ENCODE measurements at places on chromosomes 2 and 18.

DNA sequence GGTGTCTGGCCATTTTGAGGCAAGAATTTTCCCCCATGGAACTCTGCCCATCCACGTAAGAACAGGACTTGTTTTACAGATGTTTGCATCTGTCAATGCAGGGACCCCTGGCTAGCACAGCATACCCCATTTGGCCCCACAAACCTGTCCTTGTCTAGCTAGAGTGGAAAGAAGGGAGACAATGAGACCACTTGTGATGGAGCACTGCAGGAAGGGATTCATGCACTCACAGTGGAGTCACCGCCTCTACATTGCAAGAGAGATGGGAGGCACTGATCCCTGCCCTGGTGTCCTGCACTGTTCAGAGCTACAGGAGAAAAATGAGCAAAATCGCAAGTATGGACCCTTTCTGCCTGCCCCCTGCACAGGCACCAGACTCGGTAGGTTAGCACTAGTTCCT is 32.5 kb downstream of the NPAS2 start:
- no peak for DNase-seq

DNA sequence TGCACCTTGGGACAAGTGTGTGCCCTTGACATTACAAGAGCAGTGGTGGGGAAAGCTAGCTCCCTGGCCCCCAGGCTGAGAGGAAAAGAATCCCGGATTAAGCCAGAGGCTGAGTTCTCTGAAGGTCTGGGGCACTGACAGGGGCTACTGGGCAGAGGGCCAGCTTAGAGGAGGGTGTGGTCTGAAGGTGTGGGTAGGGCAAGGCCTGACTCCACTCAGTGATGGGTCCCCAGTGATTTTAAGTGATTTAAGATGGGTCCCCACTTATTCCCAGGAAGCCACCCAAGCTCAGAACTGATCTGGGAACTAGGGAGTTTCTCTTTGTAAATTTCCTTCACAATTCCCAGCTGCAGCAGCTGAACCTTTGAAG is 8.8 kb downstream of the TMEM37 start:
- no peak for DNase-seq

GRCh38 chr18:67726882-67727281 is 210.4 kb upstream of the DSEL start:
- DNase-seq: no peak

GRCh38 chr2:238985041-238985729 is 137.3 kb downstream of the TWIST2 start:
- DNase-seq: no peak

GRCh38 chr2:46024146-46024779 is 272.9 kb upstream of the EPAS1 start:
- no peak for DNase-seq

DNA sequence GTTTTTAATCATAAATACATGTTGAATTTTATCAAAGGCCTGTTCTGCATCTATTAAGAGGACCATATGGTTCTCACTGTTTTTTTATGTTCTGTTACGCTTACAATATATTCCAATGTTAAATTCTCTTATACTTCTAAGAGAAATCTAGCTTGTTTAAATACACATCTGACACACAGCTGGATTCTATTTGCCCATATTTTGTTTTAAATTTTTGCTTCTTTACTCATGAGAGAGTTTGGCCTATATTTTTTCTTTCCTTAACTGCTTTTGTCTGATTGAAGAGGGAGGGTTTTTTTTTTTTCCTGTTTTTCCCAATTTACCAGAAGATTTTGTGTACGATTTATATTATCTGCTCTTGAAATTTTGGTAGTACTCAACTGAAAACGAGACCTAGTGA is 34.9 kb downstream of the RNF144A start:
- DNase-seq: peak; percentile 64

- DNase-seq: no peak
Measured at GRCh38 chr2:112239862-112240261, 15.0 kb downstream of the ZC3H8 start.

- no peak for DNase-seq
Measured at GRCh38 chr2:95158441-95158840, 1.2 kb downstream of the ZNF514 start.

GRCh38 chr2:213238753-213239495 is 45.3 kb upstream of the SPAG16 start:
- DNase-seq: peak; percentile 97

- no peak for DNase-seq
Measured at GRCh38 chr18:62354151-62354550, 29.0 kb downstream of the TNFRSF11A start.

DNA sequence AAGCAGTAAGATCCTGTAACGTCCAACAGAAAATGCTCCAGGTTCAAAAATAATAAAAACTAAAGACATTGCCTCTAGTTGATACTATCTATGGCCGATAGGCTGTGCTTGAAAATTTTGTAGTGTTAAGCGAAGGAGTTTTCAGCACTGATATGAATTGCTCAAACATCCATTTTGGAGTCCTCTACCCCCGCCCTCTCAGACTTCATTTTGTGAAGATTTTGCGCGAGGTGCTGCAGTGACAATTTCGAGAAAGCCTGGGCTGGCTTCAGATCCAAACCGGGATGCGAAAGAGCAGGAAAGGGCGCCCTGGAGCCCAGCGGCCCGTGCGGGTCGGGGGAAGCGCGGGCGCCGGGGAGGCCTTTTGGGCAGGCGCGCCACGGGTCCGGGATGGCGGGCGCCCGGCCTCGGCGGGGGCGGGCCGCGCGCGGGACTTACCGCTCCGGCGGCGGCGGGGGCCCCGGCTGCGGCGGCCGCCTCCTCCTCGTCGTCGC is 1.8 kb downstream of the SP3 start:
- peak; percentile 78 for DNase-seq

- peak; percentile 16 for DNase-seq
Measured at GRCh38 chr2:161036926-161037325, 123.3 kb upstream of the TANK start.

GRCh38 chr2:205712508-205712907 is 30.2 kb downstream of the NRP2 start:
- peak; percentile 82 for DNase-seq

- DNase-seq: no peak
Measured at GRCh38 chr2:223601018-223601417, 1.1 kb downstream of the SCG2 start.

GRCh38 chr2:233915128-233915527 is 2.0 kb upstream of the TRPM8 start:
- DNase-seq: no peak

GRCh38 chr2:241836292-241836691 is 22.4 kb downstream of the PDCD1 start:
- no peak for DNase-seq

DNA sequence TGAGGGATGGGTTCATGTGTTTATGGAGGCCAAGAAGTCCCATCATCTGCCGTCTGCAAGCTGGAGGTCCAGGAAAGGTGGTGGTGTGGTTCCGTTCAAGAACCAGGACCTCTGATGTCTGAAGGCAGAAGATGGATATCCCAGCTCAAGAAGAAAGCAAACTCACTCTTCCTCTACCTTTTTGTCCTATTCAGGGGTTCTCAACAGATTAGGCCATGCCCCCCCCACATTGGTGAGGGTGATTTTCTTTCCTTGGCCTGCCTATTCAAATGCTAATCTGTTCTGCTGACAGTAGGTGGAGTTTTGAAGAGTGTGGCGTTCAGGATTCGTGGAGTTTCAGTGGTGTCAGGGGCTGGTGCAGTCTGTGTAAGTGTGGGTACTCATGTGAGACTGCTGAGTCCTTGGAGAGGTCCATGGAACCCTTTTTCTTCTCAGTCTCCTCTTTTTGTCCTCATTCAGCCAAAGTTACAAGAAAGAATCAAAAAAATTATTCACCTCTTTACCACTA is 5.9 kb downstream of the MSL3B start:
- DNase-seq: no peak

DNA sequence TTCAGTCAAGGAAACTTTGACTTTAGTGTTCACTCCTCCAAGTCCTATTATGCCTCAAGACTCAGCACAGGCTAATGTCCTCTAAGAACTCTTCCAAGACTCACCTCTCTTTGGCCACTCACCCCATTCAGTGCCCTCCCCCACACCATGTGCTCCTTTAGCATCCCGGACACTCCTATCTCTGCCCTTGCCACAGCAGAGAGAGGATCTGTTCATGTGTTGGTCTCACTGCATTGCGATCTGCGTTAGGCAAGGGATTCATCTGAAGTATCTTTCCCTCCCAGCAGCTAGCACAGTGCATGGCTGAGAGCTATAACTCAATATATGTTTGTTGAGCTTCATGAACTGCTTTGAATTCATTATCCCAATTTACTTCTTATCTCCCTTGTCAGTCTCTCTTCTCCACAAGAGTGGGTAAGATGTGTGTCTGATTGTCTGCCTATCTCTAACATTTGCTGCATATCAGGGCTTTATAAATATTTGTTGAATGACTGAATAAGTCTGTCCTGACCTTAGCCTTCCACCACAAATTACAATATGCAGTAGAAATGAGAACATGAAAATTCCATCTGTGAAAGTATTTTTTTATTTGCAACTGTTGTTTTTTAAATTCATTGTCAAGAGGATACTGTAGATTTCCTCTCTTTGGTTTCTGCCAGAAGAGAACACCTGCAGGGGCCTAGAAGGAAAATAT is 179.9 kb upstream of the NCKAP5 start:
- DNase-seq: peak; percentile 44

GRCh38 chr2:36197181-36197971 is 158.2 kb upstream of the CRIM1 start:
- DNase-seq: no peak

- peak; percentile 90 for DNase-seq
Measured at GRCh38 chr2:181354626-181355025, 102.6 kb upstream of the ITGA4 start.

DNA sequence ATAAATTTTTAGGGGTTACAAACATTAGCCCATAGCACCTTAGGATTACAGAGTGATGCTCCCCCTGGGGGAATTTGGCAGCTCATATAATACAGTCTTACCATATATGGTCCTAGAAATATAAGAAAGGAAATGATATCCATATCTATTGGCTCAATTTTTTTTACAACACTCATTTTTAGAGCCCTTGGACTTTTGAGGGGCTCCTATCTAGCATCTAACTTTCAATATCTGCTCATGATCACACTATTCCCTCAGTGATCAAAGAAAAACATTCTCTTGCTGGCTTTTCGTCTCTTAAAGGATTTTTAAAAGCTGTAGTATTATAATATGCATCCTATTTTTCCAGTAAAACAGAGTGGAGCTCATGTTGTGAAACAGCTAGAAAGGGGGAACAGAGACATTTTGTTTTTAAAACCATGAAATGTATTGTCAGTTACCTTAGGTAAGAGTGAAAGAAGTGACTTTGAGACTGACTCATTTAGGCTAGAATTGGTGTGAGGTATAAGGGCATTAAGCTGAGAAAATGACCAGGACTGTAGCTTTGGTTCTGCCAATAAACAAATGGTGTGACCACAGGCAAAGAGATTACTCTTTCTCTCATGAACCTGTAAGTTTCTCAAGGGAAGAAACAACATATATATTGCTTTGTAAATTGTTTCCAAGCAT is 65.8 kb downstream of the ALPK2 start:
- DNase-seq: no peak

DNA sequence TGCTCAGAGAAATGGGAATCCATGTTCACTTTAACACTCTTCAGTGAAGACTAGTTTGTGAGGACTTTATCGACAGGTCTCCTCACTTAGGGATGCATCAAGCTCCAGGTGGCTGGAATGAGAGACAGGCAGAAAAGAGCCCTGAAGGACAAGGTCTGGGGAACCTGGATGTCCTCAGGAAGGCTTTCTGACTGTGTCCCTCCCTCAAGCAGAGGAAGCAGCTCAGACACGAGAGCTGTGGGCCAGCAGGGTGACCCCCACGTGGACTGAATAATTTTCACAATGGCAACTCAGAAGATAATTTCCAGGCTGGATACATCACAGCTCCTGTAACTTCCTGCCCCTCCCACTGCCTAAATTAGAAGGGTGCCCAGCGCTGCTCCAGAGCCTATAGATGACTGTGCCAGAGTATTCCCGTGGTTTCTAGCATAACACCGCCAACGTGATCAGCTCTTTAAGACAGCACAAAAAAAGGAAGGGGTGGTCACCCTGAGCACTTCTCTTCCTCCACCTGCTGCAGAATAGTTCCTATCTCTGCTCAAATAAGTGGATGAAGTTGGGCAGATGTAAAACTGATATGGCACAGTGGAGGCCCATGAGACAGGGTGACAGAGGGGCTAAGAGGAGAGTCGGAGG is 25.7 kb upstream of the NCK2 start:
- DNase-seq: no peak

DNA sequence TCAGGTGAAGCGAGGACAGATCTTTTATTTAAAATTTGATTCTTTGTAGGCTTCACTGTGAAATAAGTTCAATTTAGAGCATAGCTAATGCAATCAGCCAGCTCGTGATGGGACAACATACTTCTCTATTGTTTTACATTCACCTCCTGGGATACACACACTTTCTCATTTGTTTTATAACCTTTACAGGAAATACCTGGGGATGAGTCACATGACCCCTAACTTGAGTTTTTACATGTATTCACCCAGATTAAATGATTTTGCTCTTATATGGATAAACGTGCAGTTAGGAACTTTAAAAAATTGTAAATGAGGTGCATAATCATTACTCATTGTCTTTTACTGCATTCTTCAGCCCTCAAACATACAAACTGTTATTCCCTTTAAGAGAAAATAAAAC is 152.1 kb downstream of the NEDD4L start:
- DNase-seq: peak; percentile 33

- peak; percentile 84 for DNase-seq
Measured at GRCh38 chr2:45173513-45173912, 164.3 kb upstream of the SIX2 start.

GRCh38 chr2:80548469-80548868 is 243.9 kb upstream of the LRRTM1 start:
- DNase-seq: no peak

- DNase-seq: peak; percentile 55
Measured at GRCh38 chr2:162153608-162154224, 1.7 kb upstream of the GCG start.

DNA sequence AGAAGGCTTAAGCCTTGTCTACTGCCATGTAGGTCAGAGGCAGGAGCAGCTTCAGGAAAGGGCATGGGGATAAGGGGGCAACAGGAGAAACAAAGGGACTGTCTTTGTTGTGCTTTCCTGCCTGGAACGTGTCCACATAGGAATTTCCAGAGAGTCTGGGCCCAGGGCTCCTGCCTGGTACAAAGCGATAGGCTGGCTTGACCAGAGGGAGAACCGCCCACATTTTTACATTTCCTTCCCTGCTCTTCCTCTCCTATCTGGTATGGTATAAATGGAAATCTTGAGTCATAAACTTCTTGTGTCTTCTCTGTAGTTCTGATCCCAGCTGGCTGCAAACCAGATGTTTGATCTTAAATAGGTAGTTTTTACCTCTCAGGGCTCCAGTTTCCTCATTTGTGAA is 414.8 kb downstream of the HRH4 start:
- no peak for DNase-seq

Data from fibroblast of upper back skin (primary cell).